ENCODE measurements at places on chromosomes 3 and 15. TPM values are rescaled to one million over a fixed set of nuclear protein-coding genes. Genes with fewer than 3 reads are reported as not detected.

GRCh38 chr3:59854061-59854709 is 804.4 kb upstream of the CFAP20DC start:
- no peak overlapping the region for H3K4me3 ChIP-seq
- H3K27me3 ChIP-seq = no peaks in the 10 kb centered on the region
- H3K27ac ChIP-seq = no peak overlapping the region
- no peak for DNase-seq

DNA sequence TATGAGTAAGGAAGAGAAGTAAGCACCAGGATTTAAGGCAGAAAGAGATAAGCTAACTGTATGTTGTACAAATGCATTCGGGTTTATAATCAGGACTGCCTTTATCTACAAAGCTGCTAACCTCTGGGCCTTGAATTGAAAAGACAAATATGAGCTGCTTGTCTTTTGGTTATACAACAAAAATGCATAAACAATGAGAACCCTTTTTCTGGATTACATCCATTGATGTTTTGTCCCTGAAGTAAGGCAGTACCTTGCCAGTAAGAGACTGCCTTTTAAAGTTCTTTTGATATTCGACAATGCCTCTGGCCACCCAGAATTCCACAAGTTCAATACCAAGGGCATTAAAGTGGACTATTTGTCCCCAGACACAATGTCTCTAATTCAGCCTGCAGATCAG is 280.7 kb downstream of the ZNF621 start:
- no peak for DNase-seq
- no peak overlapping the region for H3K27ac ChIP-seq
- H3K4me3 ChIP-seq = no peak overlapping the region
- no peaks in the 10 kb centered on the region for H3K36me3 ChIP-seq

DNA sequence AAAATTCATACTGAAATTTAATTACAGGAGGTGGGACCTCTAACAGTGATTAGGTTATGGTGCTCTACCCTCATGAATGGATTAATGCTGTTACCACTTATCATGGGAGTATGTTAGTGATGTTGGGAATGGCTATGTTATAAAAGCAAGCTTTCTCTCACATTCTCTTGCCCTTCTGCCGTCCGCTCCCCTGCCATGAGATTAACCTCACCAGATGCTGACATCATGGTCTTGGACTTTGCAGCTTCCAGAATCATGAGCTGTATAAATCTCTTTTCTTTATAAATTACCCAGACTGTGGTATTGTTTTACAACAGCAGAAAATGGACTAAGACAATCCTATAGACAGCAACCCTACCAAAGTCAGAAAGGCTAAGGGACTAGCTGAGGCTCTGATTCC is 884.8 kb downstream of the FHIT start:
- DNase-seq = no peak
- no peaks in the 10 kb centered on the region for H3K4me1 ChIP-seq
- H3K27me3 ChIP-seq = no peaks in the 10 kb centered on the region
- H3K27ac ChIP-seq = no peak overlapping the region
- no peak overlapping the region for H3K4me3 ChIP-seq

Gene PROS1
- polyA plus RNA-seq = 16.2 TPM

DNA sequence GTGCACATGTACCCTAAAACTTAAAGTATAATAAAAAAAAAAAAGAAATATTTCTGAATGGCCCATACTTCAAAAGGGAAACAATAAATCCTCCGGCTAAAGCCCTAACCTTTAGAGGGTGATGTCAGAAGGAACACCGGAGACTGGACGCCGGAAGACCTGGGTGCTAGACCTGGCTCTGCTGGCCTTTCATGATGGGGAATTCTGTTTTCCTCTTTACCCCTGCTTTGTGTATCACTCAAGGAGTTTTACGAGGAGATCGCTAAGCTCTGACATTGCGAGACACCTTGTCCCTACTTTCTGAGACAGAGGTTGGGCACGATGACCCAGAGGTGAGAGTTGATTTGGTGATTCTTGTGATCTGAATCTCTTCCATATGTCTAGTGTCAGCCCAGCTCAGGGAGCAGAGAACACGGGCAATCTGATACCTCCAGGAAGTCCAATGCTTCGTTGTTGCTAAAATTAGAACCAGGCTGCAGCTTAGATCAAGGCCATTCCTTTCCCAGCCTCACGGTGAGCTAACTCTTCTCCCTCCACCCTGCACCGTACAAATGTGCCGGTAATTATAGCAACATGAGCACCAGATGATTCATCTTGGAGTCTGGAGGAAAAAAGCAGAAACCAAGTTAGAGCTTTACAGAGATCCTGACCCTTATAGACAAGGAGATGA is 42.0 kb upstream of the CFAP161 start:
- no peaks in the 10 kb centered on the region for H3K36me3 ChIP-seq
- peaks cover 15% of the 10 kb centered on the region for H3K4me1 ChIP-seq
- peak overlapping the region; percentile 17 for H3K27ac ChIP-seq
- H3K4me3 ChIP-seq = no peak overlapping the region
- peak; percentile 50 for DNase-seq
- H3K27me3 ChIP-seq = no peaks in the 10 kb centered on the region

DNA sequence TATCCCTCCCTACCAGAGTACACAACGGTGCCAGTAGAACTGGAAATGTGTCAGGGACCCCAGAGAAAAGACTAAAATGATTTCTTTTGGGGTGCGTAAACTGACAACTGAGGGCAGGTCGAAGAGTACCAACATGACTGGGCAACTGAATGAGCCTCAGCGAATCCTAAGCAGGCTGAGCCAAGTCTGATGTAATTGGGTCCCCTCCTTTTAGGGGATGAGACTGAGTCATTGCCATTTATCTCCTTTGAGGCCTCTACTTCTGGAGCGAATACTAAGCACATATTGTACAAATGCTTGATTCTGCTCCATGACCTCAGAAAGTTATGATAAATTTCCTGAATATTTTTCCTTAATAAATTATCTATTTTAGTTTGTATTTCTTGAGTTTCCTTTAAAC is 17.3 kb upstream of the GPR156 start:
- H3K4me3 ChIP-seq = no peak overlapping the region
- no peak for DNase-seq
- no peaks in the 10 kb centered on the region for H3K4me1 ChIP-seq
- H3K36me3 ChIP-seq = no peaks in the 10 kb centered on the region
- no peaks in the 10 kb centered on the region for H3K27me3 ChIP-seq
- H3K27ac ChIP-seq = no peak overlapping the region

DNA sequence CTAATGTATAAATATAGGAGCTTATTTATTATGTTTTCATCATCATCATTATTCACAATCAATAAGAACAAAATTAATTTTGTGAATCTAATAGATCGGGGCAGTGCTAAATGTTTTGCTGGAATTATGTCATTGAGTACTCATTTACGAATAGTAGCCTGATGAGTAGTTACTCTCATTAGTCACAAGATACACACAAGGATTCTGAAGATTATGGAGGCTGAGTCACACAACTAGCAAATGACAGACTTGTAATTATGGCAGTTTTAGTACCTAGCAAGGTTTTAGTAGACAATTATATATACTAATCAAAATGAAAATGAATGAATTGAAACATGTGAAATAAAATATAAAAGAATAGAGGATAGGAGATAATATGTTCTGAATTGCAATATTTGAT is 954.2 kb downstream of the CADM2 start:
- H3K27me3 ChIP-seq = no peaks in the 10 kb centered on the region
- no peak overlapping the region for H3K27ac ChIP-seq

Gene MINAR1
- polyA plus RNA-seq = 0.10 TPM

Gene ROPN1
- not detected for polyA plus RNA-seq

- DNase-seq = peak; percentile 52
- H3K27me3 ChIP-seq = no peaks in the 10 kb centered on the region
- H3K27ac ChIP-seq = no peak overlapping the region
- peaks cover 9% of the 10 kb centered on the region for H3K4me1 ChIP-seq
- H3K36me3 ChIP-seq = no peaks in the 10 kb centered on the region
Observed at GRCh38 chr15:72315706-72316370, 4.1 kb downstream of the CELF6 start.

DNA sequence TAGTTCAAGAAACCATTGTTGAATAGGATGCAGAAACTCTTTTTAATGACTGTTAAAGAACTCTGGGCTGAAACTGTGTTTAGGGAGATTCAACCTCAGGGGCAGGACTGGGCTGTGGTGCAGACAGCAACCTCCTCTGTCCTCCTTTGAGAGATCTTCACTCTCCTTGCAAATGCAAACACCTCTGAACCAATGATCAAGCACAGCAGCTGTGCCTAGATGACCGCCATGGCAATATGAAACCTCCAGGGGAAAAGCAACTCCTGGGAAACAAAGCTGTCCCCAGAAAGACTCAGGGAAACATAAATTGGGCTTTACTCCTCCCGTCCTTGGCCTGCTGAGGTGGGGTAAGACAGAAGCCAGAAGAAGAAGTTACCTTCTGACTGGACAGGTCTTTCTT is 52.6 kb downstream of the TBC1D2B start:
- peaks cover 5% of the 10 kb centered on the region for H3K36me3 ChIP-seq
- H3K27me3 ChIP-seq = no peaks in the 10 kb centered on the region
- no peak overlapping the region for H3K4me3 ChIP-seq
- no peak for DNase-seq
- no peak overlapping the region for H3K27ac ChIP-seq
- peaks cover 29% of the 10 kb centered on the region for H3K4me1 ChIP-seq

Gene ZNF502
- polyA plus RNA-seq = 1.8 TPM

Gene RTP4
- polyA plus RNA-seq = 4.8 TPM

All from lung (tissue), 17 donors.